ENCODE measurements at places on chromosomes 7 and 10.

DNA sequence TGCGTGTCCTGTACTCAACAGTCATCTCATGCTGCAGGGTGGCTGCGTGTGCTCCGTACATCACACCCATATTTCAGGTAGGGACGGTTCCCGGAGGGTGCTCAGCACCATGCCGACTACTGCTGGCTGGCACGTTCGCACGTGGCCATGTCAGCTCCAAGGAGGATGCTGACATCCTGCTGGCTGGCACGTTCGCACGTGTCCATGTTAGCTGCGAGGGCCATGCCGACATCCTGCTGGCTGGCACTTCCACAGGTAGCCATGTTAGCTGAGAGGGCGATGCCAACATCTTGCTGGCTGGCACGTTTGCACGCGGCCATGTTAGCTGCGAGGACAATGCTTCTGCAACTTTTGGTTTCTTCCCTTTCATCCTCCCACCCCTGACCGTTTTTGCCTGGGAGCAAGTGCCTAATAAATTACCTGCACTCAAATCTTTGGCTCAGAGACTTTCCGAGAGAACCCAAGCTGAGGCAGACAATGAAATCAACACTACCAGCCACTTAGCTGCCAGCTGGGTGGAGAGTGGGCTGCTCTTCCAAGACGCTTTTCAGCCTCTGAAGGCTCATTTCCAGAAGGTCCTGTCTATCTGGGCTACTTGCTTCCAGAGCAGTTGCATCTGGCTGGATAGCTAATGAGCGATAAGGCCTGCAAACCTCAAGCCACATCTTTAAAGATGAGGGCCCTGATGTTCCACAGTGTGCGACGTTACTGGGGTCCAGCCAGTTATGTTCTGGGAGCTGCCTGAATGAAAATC is 104.6 kb downstream of the WDR37 start:
- DNase-seq = no peak

DNA sequence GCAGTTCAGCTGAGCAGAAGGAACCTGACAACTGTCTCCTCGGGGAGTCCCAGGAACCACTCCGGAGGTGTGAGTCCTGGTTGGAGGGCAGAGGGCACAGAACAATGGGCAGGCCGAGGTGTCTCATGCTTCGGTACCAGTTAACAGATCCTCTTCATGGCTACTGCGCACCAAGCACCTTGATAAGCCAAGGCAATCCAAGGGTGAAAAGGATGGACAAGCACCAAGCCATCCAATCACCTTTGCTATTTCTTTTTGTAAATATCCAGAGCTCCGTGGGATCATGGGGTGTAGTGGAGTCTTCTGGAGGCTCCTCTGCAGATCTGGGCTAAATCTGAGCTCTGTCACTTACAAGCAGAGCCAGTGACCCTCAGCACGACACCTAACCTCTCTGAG is 233.5 kb downstream of the WDR11 start:
- no peak for DNase-seq

DNA sequence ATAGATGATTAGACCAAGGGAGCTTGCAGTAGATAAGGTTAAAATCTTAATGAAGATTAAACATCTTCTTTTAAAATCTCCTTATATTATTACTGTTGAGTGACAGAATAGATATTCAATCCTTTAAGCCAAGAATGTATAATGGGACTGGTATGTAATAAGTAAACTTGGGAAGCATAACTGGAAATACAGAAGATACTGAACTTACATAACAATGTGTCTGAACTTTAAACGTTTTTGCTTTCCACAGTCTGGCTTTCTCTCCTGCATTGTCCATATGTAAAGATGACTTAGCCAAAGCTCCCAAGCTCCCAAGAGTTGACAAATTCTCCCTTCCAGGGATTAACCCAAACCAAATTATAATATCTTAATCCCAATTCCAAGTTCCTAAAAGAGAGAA is 129.8 kb downstream of the KCND2 start:
- DNase-seq = peak; percentile 1

DNA sequence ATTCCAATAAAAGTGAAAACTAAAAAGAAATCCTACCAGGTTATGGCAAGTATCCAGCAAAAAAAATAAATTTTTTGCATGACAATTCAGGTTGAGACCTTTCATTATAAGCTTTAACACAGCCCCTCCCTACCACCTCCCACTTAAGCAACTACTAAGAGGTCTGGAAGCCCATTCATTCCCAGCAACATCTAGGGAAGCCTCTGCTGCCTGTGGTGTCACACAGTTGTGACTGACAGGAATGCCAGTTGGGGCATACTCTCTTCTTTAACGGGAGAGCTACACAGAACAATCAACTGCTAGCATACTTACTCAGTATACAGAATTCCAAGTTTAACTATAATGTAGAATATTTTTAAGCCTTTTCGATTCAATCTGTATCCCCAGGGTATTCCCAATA is 27.8 kb downstream of the ABI1 start:
- no peak for DNase-seq

DNA sequence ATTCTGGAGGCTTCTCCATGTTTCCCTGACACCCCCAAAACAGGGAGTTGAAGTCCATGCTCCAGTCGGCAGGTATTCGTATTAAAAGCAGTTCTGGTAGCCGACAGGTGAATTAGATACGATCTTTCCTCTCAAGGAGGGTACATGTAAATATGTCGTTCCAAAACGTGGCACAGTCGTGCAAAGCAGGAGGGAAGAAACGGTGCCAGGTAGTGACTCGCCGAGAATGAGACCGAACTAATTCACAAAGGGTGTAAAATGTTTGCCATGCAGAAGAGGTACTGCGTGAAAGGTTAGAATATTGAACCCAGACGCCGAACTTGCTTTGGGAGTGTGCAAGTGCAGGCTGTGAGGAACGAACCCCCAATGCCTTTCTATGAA is 483 bp downstream of the EDRF1 start:
- no peak for DNase-seq

- no peak for DNase-seq
These were observed 215.8 kb upstream of the PFKP start for GRCh38 chr10:2851566-2851965.

GRCh38 chr10:118843647-118844265 is 89.0 kb upstream of the CACUL1 start:
- no peak for DNase-seq

DNA sequence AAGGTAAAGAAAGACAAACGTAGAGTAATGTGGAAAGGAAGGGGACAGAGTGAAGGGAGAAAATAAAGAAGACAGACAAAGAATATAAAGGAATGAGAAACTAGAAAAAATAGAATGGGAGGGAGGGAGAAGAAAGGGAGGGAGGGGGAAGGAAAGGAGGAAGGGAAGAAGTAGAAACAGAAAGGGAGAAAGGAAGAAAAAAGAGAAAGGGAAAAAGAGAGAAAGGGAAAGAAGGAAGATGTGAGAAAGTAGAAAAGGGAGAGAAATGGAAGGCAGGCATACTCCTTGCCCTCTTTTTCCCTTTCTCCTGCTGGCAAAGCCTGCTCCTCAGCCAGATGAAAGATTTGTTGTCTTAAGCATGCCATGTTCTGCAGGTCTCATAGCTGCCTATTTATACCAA is 1137.8 kb upstream of the C7orf33 start:
- no peak for DNase-seq

- DNase-seq = peak; percentile 75
These were observed 25.7 kb upstream of the FAM180A start for GRCh38 chr7:135774284-135774683.

- DNase-seq = no peak
These were observed 22.6 kb downstream of the PFKFB3 start for GRCh38 chr10:6225263-6225814.

DNA sequence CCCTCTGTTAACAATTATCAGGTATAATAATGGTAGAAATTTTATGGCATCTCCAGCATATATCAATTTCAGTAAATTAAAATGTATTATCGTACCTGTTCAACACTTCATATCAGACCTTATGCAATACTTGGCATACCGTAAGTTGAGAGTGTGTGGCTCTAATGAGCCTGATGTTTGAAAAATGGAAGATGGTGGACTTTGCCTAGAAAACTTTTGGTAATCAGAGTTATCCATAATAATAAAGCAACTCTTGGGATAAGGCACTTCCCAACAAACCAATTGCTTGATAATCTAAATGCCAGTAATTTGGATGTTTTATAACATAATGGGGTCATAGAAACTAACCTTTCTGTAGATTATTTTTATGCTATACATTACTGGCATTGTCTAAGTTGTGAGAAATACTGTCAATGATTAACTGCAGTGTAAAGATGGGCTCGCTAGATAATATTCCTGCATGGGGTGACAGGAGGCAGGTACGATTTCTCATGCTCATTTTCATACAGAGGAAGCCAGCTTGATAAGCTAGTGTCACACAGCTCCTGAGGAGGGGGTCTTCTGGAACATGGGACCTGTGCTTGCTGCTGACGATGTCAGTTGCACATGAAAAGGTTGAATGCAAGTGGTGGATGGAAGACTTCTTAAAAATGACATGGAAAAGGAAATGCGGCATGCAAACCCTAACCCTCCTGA is 27.8 kb upstream of the DMBT1 start:
- no peak for DNase-seq

GRCh38 chr7:20260223-20260622 is 43.0 kb upstream of the MACC1 start:
- DNase-seq = peak; percentile 44

GRCh38 chr7:30771174-30771879 is at the start of gene MINDY4:
Gene MINDY4, plus strand, starts transcription at chr7:30771417. Its CDS starts 77 bp downstream, at chr7:30771494.
- DNase-seq = peak; percentile 66

GRCh38 chr10:88458209-88458608 is 124.9 kb downstream of the RNLS start:
- no peak for DNase-seq

GRCh38 chr10:28975891-28976531 is 298.7 kb downstream of the BAMBI start:
- no peak for DNase-seq

GRCh38 chr10:43105102-43105955 is 28.5 kb downstream of the RET start:
- peak; percentile 73 for DNase-seq

DNA sequence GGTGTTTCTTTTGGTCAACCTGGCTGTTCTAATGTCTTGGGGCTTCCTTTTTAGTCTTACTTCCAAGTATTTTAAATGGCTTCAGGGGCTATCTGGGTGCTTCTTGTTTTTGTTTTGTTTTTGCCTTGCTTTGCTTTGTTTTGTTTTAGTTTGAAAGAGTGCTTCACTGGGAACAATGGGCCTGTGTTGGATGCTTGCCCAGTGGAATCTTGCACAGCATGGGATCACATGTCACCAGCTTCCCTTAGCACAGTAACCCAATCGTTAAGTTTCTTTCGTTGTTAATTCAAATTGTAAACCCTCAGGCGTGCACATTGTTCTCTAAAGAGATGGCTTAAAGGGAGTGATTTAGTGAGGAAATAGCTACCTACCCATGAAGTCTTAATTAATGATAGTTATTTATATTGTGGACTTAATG is 8.9 kb downstream of the COL17A1 start:
- peak; percentile 13 for DNase-seq

DNA sequence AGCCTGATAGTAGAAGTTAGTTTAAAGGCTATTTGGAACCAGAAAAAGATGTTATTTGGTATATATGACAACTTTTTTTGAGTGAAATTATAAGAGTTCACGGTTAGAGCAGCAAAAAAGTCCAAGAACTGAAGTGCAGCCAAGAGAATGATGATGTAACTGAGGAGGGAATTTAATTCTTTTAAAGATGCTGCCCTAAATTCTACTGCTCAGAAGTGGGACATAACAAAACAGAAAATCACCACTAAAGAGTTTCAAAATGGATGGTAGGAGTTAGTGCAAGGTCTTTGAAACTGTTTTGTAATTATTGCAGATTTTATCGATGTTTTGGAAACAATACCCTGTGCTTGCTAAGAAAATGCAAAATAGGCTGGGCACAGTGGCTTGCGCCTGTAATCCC is 6.5 kb downstream of the SAMD8 start:
- DNase-seq = no peak

- DNase-seq = no peak
These were observed 667 bp downstream of the KLLN start for GRCh38 chr10:87862679-87863052.

DNA sequence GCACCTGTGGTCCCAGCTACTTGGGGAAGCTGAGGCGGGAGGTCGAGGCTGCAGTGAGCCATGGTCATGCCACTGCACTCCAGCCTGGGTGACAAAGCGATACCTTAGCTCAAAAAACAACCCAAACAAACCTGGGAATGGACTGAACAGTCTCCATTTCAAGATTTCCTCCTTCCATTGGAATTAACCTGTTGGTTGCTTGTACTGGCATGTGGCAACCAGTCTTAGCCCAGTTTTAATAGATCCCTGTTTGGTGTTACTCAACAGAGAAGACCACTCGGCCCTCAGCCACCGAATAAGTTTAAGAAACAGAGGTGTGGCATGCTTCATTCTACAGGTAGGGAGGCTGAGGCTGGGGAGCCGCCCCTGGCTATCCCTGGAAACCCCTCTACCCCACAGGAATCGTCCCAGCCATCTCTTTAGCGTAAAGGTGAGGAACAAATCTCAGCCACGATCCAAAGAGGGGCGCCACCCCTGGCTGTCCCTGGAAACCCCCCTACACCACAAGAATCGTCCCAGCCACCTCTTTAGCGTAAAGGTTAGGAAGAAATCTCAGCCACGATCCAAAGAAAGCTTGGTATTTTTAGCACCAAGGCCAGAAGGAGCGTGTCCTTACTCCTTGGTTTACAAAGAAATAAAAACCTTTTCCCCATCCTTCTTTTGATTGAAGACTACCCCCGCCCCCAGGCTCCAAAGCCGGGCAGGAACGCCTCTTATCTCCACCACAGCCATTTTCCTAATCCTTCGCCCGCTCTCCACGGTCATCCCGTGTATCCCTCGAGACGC is 861 bp upstream of the TSPAN14 start:
- DNase-seq = no peak

DNA sequence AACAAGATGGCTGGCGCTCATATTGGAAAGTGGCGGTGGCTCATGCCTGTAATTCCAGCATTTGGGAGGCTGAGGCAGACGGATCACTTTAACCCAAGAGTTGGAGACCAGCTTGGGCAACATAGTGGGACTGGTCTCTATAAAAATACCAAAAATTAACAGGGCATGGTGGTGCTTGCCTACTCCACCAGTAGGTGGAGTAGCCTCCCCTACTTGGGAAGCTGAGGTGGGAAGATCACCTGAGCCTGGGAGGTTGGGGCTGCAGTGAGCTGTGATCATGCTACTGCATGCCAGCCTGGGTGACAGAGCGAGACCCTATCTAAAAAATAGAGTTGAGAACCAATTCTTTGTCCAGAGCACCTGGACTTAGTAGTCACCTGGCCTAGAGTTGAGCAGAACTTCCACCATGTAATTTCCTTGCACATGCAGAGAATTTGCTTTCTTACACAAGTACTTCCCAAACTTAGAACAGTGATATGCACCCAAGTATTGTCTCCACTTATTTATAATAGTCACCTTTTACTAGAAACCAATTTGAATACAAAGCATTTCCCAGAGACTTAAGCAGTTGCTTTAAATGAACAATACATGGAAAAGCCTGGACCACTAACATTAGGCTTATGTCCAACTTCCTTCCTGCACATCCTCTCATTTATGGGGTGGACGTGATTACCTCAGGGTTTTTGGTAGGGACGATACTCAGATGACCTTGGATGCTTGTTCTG is 15.9 kb downstream of the LAMB4 start:
- DNase-seq = no peak
